NCI-H446 (cell line): ENCODE measurements at places on chromosomes 4 and X.

- DNase-seq, result no peak
Measured at GRCh38 chrX:73823473-73824004, 260.5 kb downstream of the CHIC1 start.

DNA sequence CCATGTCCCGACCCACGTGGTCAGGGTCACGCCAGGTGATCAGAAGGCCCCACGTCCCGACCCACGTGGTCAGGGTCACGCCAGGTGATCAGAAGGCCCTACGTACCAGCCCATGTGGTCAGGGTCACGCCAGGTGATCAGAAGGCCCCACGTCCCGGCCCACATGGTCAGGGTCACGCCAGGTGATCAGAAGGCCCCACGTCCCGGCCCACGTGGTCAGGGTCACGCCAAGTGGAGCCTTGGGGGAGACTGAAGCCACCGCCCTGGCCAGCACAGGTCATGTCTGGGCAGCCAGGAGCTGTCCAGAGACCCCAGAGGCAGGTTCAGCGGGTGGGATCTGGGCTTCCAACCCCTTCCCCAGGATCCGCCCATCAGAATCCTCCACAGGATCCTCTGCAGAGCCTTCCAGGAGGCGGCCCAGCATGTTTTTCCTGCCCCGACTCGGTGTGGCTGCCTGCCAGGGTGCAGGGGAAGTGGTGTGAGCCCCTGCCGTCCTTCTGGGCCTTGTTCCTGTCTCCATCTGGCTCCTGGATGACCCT lies 58.4 kb downstream of the FAM53A start:
- DNase-seq, result no peak

GRCh38 chr4:91488946-91489345 lies 814.8 kb upstream of the GRID2 start:
- no peak for DNase-seq

GRCh38 chrX:10089378-10089795 lies 67.4 kb upstream of the CLCN4 start:
- no peak for DNase-seq

GRCh38 chr4:184680698-184681097 lies 31.2 kb downstream of the PRIMPOL start:
- no peak for DNase-seq

DNA sequence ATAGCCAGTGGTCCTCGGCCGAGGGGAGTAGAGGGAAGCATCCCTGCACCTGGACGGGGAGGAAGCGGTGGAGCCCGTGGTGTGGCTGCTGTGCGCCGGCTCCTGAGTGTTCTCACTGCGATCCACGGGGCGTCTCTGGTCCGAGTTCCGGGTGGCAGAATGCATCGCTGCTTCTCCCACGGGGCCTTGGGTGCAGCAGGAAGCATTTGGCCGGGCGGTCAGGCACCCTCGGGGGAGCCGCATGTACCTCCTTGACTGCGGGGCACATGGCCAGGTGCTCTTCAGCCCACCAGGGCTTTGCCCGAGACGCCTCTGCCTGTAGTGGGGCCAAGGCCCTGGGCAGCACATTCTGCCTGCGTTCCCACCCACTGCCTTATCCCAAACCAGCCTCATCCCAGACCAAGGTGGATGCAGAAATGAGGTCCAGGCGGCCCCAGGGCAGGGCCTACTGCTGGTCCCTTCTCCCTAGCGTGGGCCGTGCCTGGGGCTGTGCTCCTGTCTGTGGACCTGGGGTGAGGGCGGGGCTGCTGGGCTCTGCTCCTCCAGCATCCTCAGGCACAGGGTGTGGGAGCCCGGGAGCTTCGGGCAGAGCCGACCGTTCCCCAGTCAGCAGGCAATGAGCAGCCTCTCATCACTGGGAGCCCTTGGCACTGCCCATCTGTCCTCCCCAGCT lies 27.5 kb downstream of the NKX1-1 start:
- DNase-seq, result no peak

DNA sequence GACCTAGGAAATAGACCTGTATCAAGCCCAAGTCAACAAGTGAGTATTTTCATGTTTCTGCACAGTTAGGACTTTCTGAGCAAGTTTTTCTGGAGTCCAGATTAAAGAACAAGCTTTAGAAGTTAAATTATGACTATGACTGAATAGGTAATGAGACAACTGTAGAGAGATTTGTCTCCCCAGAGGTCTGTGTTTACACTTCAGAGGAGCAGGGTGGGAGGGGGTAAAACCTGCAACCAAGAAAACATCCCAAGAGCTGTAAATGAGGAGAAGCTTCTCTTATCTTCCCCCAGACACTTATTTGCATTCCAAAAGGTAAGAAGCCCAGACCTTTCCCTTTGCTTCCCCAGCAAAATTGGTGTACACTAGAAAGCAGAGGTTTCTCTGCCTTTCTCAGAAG lies 22.1 kb upstream of the CEP135 start:
- no peak for DNase-seq

DNA sequence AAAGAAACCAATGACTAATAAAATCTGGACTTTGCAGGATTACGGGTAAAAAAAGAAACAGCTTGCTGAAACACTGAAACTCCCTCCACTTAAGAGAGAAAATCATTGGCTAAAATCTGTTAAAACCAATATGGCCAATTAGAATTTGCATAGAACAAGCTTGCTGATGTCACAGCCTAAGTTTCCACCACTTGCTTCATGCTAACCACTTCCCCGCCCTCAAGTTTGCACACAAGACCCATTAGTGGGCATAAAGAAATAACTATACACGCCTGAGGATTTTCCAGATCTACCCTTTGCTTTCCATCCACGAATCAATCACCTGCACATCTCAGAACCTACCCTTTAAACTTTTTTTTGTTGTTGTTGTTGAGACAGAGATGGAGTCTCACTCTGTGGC lies 42.7 kb upstream of the PHEX start:
- no peak for DNase-seq

DNA sequence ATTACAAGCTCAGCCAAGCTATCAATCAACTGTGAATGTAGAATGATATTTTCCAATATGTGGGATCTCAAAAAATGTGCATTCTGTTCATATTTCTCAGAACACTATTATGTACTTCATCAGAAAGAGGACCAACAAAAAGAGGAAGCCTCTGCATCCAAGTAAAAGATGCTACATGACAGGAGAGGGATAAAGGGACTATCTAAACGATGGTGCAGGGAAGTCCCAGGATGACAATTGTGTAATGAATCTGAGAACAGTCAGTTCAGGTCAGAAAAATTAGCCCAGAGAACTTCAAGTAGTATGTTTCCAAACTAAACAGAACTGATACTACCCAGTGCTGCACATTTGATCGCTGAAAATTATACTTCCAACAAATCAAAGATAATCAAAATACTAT lies 127.0 kb downstream of the ZNF330 start:
- no peak for DNase-seq
